ENCODE measurements at places on chromosomes 6 and 20. TPM values are rescaled to one million over a fixed set of nuclear protein-coding genes. Genes with fewer than 3 reads are reported as not detected.

Gene ZSCAN16
- 6.5 TPM for total RNA-seq

Gene REM1
- total RNA-seq, result not detected

Gene SLC32A1
- 3.4 TPM for total RNA-seq

DNA sequence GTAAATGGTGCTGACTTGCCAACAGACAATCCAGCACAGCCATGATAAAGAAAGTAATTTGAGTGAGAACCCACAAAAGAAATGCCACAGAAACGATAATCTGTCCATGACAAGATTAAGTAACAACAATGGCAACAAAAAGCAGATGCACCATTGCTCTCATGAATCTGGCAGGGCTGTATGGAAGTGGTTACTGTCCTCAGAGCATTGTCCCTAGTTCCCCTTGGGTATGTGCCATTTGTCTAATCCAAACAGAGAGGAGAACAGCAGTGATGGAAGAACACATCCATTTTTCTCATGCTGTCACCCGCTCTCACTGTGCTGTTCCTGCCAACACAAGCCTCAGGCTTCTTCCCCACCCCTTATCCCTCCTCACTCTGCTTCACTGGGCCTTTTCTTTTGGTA is 65.8 kb downstream of the REV3L start:
- no peak for DNase-seq
- H3K36me3 ChIP-seq, result no peaks in the 10 kb centered on the region
- no peaks in the 10 kb centered on the region for H3K27me3 ChIP-seq
- H3K4me1 ChIP-seq, result no peaks in the 10 kb centered on the region
- no peak overlapping the region for H3K27ac ChIP-seq

GRCh38 chr6:142867355-142867801 is 77.6 kb downstream of the HIVEP2 start:
- no peak overlapping the region for H3K27ac ChIP-seq
- no peaks in the 10 kb centered on the region for H3K27me3 ChIP-seq
- H3K4me3 ChIP-seq, result no peak overlapping the region
- H3K4me1 ChIP-seq, result peaks cover 6% of the 10 kb centered on the region
- DNase-seq, result no peak
- H3K36me3 ChIP-seq, result no peaks in the 10 kb centered on the region

GRCh38 chr6:6742535-6742934 is 154.0 kb downstream of the LY86 start:
- no peak overlapping the region for H3K4me3 ChIP-seq
- peaks cover 4% of the 10 kb centered on the region for H3K27me3 ChIP-seq
- no peaks in the 10 kb centered on the region for H3K36me3 ChIP-seq
- DNase-seq, result no peak
- no peak overlapping the region for H3K27ac ChIP-seq
- H3K4me1 ChIP-seq, result peaks cover 8% of the 10 kb centered on the region

GRCh38 chr6:49541936-49542335 is 8.5 kb upstream of the C6orf141 start:
- no peak for DNase-seq
- H3K4me1 ChIP-seq, result no peaks in the 10 kb centered on the region
- no peak overlapping the region for H3K4me3 ChIP-seq
- no peak overlapping the region for H3K27ac ChIP-seq
- peaks cover 2% of the 10 kb centered on the region for H3K27me3 ChIP-seq
- H3K36me3 ChIP-seq, result no peaks in the 10 kb centered on the region

DNA sequence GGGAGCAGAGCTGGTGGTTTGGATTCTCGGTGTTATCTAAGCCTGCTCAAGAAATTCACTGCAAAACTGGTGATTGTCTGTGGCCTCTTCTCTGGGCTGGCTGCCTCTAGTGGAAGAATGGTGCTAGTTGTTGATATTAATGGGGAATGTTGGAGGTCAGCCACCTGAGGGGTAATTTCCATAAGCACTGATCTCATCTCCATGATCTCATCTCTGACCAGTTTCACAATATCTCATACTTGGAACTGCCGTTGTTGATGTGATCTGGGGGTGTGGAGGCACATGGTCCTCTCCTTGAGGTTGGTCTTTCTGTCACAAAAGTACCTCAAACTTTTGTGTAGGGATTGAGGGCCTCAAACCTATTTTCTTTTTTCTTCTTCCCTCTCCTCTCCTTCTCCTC is 102.6 kb downstream of the CD109 start:
- no peak for DNase-seq
- H3K27ac ChIP-seq, result peak overlapping the region; percentile 11
- H3K4me3 ChIP-seq, result no peak overlapping the region
- H3K36me3 ChIP-seq, result peaks cover 15% of the 10 kb centered on the region
- H3K4me1 ChIP-seq, result peaks cover 7% of the 10 kb centered on the region

DNA sequence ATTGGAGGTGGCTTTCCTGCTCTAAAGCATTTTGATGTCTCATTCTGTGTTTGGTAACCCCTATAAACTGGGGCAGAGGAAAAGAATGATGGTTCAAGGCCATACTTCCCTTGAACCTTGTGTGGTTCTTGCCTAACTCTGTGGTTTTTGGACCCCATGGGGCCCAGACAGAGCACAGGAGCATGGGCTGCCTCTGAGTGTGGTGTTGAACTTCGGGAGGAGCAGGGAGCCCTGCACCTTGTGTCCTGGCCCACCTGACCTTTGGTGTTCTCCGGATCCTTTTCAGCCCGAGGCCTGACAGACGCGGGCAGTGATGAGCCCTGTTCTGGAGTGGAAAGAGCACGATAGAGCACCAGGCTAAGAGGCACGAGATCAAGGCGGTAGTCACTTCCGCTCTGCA is 18.8 kb downstream of the TMEM74B start:
- H3K4me1 ChIP-seq, result peaks cover 27% of the 10 kb centered on the region
- no peaks in the 10 kb centered on the region for H3K27me3 ChIP-seq
- no peak for DNase-seq
- H3K27ac ChIP-seq, result no peak overlapping the region

GRCh38 chr6:167214206-167214605 is 56.4 kb upstream of the GPR31 start:
- H3K4me1 ChIP-seq, result peaks cover 16% of the 10 kb centered on the region
- H3K4me3 ChIP-seq, result no peak overlapping the region
- DNase-seq, result no peak
- H3K27ac ChIP-seq, result no peak overlapping the region
- no peaks in the 10 kb centered on the region for H3K36me3 ChIP-seq
